ENCODE measurements at places on chromosomes 7 and 10. TPM values are rescaled to one million over a fixed set of nuclear protein-coding genes. Genes with fewer than 3 reads are reported as not detected.

CCDC172 gene
- not detected for total RNA-seq

KCNMA1 gene
- total RNA-seq: 30.9 TPM

CLCN1 gene
- 0.14 TPM for total RNA-seq

ZDHHC16 gene
- total RNA-seq: 36.0 TPM

AGAP6 gene
- 2.0 TPM for total RNA-seq

Data from smooth muscle cell of bladder (primary cell).